T47D (cell line): ENCODE measurements at places on chromosomes 1 and 21.

DNA sequence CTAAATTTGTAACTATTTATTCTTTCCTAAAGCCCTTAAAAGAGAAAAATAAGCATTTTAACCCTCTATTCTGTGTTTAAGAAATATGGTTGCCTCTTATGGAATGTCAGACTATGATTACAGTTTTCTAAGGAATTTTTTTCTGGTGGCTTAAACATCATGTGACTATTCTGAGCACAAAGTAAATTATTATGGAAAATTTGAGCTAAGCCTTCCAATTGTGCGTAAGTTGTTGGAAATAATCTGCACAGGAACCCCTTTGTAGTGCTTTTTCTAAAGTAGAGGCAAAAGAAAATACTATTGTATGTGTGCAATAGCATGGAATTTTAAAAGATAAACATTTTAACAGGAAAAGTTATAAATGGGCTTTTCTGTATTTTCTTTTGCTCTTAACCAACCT lies 254.8 kb downstream of the PBX1 start:
- DNase-seq = no peak

DNA sequence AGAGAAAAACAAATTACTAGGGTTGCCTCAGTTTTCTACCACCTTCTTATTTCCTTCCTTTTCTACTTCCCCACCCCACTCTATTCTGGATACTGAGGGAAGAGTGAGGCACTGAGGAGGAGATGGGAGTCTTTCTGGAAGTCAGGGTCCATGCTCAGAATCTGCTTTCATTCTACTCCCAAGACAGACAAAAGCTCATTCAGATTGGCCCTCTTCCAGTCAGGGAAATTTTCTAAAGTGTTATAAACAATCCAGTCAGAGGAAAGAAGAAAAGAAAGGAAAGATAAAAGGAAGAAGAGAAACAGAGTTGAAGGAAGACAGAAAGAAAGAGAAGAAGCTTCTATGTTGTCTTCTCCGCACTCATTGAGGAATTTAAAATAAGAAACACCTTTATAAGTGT lies 228.6 kb downstream of the COP1 start:
- DNase-seq = no peak

DNA sequence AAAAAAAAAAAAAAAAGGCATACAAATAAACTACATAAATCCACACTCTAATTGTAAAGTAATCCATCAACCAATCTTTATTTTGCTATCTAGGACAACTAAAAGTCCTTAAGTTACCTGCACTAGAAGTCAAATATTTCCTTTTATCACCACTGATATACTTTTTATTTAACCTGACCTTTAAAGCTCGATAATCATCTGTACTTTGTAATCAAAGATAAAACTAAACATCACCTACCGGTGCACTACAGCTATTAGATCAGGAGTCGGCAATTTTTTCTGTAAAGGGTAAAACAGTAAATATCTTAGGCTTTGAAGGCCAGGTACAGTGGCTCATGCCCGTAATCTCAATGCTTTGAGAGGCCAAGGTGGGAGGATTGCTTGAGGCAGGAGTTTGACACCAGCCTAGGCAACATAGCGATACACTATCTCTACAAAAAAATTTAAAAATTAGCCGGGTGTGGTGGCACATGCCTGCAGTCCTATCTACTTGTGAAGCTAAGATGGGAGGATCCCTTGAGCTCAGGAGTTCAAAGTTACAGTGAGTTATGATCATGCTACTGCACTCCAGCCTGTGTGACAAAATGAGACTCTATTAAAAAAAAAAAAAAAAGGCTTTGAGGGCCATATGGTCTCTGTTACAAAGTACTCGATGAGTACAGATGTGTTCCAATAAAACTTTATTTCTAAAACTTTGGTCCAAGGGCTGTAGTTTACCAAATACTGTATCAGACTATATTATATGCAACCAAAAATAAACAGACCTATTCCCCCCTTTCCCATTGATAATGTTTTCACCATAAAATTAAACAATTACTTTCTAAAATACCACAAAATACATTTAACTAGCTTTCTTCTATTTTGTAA lies 47.1 kb downstream of the TESK2 start:
- DNase-seq = no peak

DNA sequence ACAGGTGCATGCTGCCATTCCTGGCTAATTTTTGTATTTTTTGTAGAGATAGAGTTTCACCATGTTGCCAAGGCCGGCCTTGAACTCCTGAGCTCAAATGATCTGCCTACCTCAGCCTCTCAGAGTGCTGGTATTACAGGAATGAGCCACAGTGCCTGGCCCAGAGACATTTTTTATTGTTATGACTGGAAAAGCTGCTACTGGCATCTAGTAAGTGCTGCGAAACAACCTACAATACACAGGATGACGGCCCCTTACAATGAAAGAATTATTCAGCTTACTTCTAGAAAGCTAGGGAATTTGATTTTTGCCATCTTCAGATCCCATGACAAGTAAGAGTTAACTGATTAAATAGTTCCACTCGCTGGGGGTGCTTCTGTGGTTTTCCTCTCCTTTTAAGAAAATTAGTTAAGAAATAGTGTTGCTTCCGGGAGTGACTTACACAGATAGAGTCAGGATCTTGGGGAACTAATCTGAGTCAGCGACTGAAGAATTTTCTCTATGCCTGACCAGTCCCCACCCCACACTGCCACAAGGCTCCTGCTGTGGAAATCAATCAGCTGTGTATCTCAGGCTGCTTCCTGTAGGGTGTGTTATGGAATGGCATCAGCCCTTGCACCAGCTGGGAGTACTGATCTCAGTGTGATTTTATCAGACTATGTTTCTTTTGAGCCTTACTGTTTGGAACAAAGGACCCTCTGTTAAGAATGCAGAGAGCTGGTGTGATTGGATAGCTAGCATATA lies 93.0 kb upstream of the BMP8A start:
- no peak for DNase-seq

GRCh38 chr1:48761986-48762385 lies 14.7 kb downstream of the BEND5 start:
- no peak for DNase-seq

DNA sequence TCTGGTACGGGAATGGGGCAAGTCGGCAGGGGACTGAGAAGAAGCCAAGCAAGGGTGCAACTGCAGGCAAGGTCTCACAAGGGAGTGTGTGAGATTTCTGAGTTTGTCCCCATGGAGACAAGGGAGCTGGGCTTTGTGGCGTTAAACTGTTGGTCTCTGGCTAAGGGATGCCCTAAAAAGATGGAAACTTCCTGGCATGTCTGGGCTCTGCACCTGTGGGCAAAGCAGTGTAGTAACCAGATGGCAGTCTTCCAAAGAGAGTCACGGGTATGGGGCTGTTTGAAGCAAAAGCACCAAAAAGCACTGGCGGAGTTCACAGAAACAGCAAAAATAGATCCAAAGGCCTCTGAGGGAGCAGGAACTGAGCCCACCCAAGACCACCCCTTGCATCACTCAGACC lies 104.8 kb upstream of the SLC44A3 start:
- no peak for DNase-seq

GRCh38 chr1:12629511-12629956 lies 11.5 kb upstream of the DHRS3 start:
- DNase-seq = no peak

DNA sequence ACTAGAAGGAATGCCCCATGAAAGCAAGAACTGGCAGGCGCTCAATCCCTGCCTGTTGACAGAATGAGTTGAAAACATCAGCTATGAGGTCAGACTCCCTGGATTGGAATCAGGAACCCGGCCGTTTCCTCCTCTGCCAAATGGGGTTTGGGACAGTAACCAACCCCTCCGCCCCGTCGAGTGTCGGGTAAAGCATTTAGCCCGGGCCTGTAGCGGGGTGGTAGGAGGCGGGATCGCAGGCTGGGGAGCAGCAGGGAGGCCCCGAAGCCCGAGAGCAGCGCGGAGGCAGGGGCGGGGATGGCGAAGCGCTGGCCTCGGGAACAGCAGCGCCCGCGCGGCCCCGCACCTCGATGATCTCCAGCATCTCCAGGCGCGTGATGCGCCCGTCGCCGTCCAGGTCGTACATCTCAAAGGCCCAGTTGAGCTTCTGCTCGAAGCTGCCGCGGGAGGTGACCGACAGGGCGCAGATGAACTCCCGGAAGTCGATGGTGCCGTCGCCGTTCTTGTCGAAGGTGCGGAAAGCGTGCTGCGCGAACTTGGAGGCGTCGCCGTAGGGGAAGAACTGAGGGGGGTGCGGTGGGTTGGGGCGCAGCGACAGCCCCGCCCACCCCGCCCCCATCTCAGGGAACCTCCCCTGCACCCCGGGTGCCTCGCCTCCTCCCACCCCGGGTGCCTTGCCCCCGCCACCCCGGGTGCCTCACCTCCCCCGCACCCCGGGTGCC lies 7.5 kb downstream of the HPCAL4 start:
- no peak for DNase-seq

DNA sequence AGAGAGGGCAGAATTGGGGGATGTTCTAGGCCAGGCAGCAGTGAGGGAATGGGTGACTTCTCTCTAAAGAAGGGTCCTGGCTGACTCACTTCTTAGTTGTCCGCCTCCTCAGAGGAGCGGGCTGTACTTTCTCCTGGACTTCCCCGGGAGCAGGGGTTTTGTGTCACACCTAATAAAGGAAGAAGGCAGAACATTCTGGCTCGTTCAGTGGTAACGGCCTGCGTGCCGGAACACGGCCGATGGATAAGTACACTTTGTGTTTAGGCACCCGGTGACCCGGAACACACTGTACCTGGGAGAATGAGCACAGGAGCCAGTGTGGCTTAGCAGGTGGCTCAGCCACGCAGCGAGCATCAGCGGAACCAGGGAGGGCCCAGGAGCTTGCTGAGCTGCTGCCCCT lies 84.7 kb downstream of the FBXO2 start:
- DNase-seq = no peak

DNA sequence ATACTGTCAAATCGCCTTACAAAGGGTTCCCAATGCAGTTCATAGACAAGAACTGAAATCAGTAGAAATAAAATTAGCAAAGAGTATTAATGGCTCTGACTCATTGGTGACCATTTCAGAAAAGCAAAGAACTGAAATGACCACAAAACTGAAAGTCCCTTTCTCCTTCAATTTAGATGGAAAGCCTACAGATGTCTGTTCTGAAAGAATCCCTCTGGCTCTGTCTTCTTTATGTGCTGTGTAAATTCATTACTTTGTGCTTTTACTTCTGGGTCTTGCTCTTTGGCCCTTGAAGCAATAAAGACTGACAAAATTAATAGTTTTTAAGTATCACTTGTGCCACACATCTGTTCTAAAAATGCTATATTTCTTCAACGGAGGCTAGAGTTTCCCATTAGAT lies 62.7 kb upstream of the GPR89A start:
- DNase-seq = no peak

DNA sequence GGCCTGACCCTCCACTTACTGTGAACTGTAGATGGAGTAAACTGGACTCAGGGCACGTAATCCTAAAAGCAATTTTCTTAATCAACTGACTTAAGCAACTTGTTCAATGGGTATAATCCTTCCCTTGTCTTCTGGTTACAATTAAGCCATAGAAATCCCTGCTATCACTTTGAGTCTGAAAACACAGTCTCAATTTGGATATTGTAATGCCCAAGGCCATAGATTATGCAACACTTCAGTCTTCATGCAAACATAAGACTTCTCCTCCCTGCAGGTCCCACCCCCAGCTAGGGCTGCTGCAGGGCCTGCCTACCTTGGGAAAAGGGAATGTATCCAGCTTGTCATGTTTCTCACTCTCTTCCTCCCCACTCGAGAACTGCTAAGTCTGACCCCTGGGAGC lies 6.2 kb upstream of the SLC5A9 start:
- no peak for DNase-seq

DNA sequence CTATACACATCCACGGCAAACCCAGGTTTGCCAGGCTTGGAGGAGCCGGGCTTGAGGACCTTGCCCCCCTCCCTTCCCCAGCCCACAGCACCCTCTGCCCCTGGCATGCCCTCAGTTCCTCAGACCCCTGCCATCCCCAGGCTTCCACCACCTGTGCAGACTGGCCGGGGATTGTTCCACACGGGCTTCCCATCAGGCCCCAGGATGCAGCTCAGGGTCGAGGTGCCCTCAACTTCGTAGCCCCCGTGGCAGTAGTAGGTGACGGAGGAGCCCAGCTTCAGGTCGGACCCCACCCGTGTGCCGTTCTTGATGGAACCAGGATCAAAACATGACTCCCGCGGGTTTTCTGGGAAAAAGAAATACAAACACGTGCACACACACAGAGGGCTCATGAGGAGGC lies 163.8 kb downstream of the ZSCAN20 start:
- DNase-seq = no peak

DNA sequence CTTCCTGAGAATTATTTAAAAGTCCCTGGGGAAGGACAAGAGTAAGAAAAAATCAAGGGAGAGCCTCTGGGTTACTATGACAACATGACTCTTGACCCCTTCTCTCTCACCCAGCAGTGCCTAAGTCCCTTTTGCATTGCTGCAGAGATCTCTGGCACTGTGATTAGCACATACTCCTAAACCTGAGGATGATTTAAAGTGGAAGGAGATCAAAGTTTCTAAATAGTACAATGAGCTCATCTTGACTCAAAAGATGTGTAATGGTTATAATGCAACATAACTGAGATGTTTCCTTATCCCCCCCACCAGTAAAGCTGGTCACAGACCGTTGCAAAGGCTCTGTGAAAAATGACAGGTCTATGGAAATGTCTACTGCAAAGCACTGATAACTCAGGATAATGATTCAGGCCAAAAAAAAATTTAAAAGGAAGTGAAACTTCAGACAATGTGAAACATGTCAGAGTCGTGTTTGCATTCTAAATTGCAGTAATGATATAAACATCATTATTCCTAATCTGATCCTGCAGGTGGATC lies 519.2 kb downstream of the KIF26B start:
- no peak for DNase-seq
